ENCODE measurements at places on chromosomes 12 and 14.

GRCh38 chr12:12353276-12353675 lies 3.2 kb upstream of the MANSC1 start:
- DNase-seq, result no peak

DNA sequence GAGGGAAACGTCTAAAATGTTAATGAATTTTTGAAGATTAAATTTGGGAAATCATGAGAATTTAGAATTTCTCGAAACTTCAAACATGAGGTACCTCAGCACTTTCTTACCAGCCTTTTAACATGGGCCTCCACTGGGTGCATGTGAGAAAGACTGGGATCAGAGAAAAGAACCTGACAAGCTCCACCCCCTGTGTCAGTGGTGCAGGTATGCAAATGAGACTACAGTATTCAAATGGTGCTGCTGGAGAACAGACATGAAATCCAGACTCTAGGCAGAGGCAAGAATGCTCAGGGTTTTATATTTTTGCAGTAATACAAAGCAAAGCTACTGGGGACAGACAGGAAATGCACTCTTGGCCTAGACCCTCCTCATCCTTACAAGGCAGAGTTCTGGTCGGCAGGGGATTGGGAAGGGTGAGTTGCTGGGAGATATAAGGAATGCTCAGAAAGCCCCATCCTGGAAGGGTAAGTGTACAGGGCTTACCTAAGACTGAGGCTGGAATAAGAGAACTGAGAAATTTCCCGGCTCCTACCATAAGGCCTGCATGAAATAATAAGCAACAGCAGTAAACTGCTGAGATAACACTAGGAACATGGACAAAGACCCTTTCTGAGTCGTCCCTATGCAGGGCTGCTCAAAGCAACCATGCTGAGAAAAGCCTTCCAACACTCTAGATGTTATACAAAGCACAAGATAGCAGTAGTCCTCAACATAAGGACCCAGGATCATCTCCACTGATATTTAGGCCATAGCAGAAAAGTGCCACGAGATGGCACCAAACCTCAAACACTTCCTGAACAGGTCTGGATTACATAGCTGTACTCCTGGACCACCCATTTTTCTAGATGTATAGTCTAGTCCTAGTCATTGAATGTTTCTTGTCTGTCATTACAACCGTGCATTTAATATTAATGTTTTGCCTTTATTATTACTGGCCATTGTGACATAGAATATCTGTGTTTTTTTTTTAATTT lies 260.8 kb downstream of the RASSF9 start:
- no peak for DNase-seq

GRCh38 chr14:57755018-57755521 lies 110.8 kb downstream of the SLC35F4 start:
- DNase-seq, result no peak

DNA sequence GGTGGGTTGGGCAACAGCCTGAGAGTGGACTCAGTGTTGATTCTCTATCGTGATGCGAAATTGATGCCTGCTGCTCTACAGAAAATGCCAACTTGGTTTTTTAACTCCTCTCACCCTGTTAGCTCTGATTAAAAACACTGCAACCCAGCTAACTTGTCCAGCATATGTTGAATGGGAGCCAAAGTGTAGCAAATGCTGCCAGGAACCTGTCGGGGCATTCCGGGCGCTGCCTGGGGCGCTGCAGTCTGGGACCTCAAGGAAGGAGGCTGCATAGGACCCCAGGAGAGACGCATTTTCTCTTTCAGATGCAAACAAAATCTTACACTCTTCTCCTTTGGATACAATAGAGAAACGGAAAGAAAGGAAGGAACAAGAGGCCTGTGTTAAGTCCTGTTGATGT lies 3.9 kb downstream of the B3GNT4 start:
- DNase-seq, result no peak

DNA sequence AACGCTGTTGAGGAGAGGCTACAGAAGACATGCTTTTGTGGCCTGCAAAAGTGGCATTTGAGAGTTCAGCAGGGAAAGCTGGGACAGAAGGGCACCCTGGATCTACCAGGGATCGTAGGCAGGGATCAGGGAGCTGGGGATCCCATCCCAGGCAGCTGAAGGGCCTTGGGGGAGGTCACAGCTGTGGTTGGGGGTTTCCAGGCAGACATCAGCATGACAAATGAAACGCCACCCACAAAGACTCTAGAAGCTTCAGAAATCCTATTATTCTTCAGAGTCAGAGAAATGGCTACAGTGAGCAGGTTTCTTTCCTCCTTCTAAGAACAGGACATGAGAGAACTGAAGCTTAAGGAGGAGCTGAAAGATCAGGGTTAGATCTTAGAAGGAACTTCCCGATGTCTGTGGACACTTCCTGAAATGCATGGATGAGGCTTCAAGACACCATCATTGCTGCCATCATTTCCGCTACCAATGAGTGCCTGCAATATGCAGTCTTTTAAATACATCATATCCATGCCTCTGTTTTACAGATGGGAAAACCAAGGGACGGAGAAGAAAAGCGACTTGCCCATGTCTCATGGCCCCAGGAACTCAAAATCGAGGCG lies 104.3 kb downstream of the RBM19 start:
- DNase-seq, result no peak

DNA sequence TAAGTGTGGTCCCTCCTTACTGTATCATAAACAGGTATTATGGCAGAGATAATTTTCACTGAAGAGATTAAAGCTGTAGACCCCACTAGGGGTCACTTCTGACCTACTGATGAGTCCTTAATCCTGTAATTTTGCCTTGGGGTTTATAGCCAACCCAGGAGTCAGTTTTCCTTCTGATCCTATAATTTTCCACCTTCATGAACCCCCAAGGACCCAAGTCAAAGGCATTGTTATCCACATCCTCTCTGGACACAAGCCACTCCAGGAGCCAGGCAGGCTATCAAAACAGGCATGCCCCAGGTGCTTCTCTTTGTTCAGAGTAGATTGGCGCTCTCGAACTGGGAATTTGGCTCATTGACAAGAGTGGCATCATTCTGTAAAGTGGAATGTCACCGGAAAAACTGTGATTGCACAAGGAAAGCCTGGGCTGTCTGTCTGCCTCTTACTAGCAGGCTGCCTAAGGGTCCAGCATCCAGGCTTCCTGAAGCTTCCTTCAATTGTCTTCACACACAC lies 1523.2 kb upstream of the FLRT2 start:
- DNase-seq, result no peak

- DNase-seq, result no peak
Measured at GRCh38 chr14:104144911-104145825, 6.8 kb downstream of the KIF26A start.

DNA sequence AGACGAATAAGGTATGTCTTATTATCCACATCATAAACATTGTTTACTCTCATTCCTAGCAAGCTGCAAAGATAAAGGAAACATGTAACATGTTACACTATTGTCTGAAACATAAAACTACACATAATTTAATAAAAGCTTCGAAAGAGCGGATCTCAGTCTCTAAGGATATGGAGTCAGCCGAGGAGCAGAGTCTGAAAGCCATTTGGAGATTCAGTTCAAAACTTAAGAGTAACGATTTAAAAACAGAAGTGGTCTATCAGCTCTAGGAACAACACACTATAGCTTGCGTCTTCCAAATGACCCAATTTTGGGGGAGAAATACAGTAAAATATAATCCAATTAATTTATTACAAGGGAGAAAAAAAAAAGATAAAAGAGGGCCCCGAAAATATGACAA lies 775 bp downstream of the NEMF start:
- DNase-seq, result no peak

DNA sequence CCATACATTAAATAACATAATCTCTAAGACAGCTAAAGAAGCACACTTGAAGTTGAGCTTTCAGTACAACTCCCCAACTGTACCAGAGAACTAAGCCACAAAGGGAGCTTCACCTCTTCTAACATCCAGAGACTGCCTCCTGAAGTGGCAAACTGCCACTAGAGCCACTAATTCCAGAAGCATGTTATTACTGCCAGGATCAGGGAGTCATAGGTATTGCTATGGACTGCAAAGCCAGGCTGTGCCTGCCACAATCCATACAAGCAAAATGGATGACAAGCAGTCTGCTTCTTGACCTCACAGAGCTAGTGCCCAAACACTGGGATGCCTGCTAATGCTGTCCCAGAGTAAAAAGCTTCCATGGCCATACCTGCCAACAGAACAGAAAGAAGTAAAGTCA lies 160.1 kb downstream of the STXBP6 start:
- no peak for DNase-seq

DNA sequence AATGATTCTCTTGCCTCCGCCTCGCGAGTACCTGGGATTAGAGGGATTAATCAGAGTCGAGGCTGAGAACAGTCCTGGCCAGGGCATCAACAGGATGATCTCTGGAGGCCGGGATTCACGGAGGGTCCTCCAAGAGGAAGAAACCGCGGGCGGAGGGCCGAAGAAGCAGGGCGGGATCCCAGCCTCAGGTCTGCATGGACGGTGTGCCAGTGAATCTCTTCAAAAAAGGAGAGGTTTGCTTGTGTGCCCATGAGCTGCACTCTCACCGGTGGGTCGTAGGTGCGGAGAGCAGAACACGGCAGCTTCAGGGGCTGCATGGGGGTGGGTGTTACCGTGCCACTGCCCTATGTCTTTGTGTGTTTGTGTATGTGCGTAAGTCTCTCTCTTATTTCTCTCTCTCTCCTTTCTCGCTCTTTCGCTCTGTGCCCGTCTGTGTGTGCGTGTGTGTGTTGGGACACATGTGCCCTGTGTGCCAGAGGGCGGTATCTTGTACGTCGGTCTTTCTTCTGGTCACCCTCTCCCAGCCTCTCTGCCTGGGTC lies 768.2 kb upstream of the ALG10B start:
- DNase-seq, result no peak

DNA sequence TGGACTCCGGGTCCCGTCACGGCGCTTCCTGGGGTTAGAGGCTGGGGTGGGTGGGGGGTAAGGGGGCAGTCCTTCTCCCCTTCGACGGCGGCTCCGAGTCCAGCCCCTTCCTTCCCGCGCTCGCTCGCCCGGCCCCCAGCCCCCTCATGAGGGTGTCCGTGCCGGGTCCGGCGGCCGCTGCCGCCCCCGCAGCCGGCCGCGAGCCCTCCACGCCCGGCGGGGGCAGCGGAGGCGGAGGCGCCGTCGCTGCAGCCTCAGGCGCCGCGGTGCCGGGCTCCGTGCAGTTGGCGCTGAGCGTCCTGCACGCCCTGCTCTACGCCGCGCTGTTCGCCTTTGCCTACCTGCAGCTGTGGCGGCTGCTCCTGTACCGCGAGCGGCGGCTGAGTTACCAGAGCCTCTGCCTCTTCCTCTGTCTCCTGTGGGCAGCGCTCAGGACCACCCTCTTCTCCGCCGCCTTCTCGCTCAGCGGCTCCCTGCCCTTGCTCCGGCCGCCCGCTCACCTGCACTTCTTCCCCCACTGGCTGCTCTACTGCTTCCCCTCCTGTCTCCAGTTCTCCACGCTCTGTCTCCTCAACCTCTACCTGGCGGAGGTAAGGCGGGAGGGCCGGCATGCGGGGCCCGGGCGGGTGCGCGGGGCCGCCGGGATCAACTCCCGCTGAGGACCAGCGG lies 500 bp downstream of the GPR137C start:
- peak; percentile 27 for DNase-seq

DNA sequence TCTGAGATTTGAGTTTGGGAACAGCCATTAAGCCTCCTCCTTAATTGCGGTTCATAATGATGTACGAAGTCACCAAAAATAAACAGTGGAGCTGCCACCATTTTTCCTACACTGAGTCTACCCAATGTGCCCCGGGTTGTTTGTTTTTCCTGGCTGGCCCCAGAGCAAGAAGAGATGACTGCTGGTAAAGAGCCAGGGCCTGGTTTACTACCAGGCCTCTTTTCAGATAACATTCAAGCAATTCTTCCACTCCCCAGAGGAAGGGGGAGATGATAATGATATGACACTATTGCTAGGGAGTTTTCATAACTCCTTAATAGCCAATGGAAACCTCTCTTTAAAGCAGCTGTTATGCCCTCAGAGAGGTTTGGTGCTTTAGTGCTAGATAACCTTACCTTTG lies 42.3 kb downstream of the BRAP start:
- DNase-seq, result no peak

- DNase-seq, result no peak
Measured at GRCh38 chr12:30753233-30753632, 1.5 kb downstream of the CAPRIN2 start.

DNA sequence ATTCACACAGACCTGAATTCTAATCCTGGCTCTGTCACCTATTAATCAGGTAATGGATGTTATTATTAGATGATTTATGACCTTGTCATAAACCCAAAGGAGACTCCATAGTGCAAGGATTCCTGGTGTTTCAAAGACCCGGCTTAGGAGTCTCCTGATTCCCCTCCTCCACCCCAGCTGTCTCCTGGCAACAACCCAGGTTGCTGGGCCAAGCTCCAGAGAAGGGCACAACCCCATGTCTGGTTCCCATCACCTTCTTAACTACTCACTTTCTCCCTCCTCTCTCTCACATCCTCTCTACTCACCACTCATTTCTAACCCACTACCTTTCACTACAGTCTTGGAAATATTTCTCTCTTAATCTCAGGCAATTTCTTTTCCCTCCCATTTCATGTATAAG lies 41.6 kb downstream of the RHOJ start:
- DNase-seq, result no peak

DNA sequence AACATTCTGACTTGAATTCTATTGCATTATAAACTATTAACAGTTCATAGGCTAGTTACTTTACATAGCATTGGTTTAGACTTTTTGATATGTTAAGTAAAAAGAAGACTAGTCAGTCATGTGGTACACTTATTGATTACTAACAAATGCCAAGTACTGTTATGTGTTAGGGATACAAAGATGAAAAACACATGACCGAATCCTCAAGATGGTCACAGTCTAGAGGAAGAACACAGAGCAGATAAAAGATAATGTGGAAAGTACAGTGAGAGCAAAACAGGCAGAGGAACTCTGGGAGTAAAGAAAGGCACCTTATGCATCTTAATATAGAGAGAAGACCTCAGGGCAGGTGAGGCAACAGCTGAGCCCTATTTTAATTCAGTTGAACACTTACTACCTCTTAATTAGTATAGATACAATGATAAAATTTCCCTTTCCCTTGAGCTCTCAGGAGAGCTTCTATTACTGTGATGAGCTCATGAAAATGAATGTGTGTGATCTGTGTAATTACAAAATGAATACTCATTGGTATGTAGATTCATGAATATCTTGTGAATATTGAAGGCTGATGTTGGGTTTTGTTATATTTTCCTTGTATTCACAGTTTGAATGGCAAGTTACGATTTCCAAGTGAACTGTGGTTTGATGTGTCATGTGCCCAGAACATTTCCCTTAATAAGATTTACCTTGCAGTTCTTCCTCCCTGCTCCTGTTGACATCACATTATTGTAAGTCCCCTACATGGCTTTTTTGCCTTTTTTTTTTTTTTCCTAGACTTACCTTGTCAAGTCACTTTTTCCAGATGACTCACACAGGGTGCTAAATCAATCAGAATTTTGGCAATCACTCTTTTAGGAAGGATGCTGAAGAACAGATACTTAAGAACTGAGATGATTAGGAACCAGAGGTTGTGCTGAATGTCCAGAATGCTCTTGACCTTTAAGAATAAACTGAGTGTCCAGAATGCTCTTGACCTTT lies 29.5 kb upstream of the MSRB3 start:
- DNase-seq, result no peak

- no peak for DNase-seq
Measured at GRCh38 chr14:60093080-60093479, 1.4 kb downstream of the PCNX4 start.
